ENCODE measurements at places on chromosomes 5 and 9.
A peak's percentile ranks its signal among the peaks of the same experiment; 100 is the strongest.

DNA sequence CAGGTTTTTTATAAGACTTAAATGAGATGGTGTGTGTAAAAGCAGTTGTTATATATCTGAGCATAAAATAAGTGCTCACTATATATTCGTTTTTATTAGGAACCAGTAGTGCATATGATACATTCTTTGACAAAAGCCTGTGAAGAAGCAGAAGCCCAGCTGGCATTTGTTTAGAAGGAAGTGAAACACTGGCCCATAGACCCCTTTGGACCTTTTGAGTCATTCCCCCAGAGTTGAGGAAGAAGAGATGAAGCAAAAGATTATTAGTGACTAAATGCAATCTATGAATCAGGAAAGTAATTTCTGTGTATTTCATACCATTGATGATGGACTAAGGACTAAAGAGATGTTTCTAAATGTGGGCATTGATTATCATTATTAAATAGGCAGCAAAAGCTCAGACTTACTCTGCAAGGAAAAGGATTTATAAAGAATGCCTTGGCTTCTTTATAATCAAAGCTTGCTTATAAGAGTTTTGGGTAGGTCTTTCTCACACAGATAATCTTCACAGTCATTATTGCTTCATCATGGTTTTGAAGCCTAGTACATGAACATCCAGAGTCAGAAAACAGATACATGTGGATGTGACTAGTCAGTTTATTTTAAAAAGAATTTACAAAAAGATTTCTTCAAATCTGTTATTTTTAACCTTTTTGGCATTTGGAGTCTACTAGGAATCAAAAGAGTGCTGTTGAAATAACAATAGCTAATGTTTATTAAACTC is 16.9 kb upstream of the FER start:
- DNase-seq: no peak

- no peak for DNase-seq
These were observed 309.3 kb downstream of the CHSY3 start for GRCh38 chr5:130213607-130214006.

GRCh38 chr9:76023715-76024195 is 133.3 kb downstream of the PCSK5 start:
- peak; percentile 8 for DNase-seq

DNA sequence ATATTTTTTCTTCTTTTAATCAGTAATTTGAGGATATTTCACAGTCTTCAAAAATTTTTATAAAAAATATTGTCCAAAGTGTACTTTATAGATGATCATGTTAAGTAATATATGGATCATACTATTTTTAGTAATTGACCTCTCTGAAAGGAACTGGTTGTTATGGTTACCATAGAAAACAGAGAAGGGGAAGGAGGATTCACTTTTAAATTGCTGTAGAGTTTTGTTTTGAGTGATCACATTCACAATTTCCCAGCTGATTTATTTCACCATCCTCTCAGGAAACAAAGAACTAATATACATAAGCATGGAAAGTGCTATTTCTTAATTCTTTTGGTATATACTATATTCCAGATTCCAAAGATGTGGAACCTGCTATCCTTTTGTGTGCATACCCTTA is 56.5 kb upstream of the NREP start:
- no peak for DNase-seq

DNA sequence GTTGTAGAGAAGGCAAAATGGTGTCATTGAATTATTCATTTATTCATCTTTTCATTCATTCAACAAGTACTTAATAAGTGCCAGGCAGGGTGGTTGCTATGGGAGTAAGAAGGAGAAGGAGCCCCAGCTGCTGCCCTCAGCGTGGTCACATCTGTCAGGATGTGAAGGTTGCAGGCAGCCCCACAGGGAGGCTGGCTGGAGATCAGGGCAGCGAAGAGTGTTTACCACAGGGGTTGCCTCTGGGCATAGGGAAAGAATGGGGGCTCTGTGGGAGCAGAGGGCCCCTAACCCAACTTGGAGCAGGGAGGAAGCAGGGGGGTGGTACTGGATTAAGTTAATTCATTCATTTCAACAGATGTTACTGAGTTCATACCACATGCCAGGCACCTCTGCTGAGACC is 6.0 kb downstream of the PCDH12 start:
- DNase-seq: no peak

DNA sequence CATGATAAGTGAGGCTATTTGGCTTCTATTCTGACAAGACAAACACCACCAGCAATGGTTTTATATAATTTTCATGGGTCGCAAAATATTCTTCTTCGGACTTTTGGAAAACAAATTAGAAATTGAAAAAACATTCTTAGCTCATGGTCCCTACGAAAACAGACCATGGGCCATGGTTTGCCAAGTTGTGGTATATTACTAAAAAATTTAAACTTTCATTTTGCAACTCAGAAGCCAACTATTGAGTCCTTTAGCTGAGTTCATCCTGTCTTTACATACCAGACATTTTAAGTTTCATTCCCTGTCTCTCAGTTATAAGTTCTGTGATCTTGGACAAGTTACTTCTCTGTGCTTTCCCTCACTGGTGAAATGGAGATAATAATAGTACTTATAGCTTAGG is 198.1 kb downstream of the CSNK1G3 start:
- DNase-seq: no peak

GRCh38 chr9:132703336-132703735 is 33.1 kb downstream of the GTF3C4 start:
- no peak for DNase-seq

- no peak for DNase-seq
These were observed 43.3 kb upstream of the ZNF622 start for GRCh38 chr5:16508730-16509531.

DNA sequence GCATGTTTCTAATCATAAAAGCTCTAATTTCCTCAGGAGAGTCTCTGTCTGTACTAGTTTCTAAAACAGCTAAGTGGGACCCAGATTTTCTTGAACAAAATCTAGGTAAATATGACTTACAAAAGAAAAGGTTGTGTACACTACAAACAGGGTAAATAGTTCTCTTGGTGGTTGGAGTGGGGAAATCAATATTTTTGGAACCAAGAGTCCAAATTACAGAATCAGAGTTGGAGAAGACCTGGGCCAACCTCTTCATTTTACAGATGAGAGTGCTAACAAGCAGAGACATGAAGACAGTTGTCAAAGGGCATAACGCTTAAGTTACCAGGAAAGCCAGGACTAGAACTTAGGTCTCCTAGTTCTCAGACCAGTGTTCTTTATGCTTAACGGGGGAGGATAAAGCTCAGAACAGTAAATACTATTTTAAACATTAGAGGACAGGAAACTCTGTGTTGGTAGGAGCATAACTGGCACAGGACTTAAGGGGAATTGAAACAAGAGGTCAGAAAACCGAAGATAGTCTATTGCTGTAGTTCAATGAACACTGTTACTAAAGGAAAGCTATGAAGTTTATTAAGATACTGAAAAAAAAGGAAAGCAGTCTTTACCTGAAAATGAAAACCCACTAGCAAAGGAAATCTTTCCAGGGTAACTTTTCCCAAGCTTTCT is 9.3 kb upstream of the GOLGA1 start:
- no peak for DNase-seq

DNA sequence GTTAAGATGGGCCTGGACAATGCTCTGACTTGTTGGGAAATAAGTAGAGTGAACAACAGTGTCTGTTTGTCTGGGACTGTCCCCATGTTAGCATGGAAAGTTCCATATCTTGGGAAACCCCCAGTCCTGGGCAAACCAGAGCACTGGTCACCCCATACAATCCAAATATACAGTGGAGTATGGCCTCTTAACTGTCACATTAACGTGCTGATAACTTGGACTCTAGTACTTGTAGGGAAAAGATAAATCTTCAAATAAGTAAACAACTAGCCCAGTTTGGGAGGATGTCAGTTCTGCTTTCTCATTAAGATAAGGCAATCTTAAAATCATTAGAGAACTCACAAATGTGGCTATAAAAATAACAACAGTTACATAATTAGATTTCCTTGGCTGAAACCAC is 47.6 kb upstream of the JAK2 start:
- no peak for DNase-seq

GRCh38 chr5:34813509-34813908 is 25.5 kb upstream of the TTC23L start:
- no peak for DNase-seq

DNA sequence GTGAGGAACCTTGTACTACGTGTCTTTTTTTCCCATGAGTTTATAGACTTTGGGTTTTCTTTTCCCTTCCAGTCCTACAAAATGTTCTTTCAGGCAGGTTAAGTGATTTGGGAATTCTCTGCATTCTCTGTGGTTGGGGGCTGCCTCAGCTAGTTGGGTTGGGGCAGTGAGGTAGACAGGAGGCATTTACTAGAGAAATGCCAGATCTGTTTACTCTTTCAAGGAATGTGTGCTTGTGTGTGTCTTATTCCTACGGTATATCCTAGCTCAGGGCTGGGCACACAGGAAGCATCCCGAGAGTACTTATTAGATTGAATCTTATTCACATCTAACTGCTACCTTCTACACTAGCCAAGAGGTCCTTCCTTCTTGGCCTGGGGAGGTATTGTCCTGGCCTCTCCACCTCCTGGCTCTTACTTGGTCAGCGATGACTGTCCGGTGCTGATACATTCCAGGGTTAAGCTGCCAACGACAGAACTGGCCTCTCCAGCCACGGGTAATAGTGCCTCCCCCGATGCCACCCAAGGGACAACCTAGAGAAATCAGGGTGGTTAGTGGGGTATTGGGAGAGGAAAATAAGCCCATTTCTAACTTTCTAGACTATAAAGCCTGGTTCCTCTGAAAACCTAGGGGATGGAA is 5.0 kb downstream of the GBA2 start:
- no peak for DNase-seq

GRCh38 chr5:102660111-102660510 is 95.0 kb upstream of the PAM start:
- no peak for DNase-seq

- no peak for DNase-seq
These were observed 329.0 kb downstream of the TLE4 start for GRCh38 chr9:79900754-79901153.

- no peak for DNase-seq
These were observed 30.3 kb downstream of the ADAMTS6 start for GRCh38 chr5:65451436-65451835.

DNA sequence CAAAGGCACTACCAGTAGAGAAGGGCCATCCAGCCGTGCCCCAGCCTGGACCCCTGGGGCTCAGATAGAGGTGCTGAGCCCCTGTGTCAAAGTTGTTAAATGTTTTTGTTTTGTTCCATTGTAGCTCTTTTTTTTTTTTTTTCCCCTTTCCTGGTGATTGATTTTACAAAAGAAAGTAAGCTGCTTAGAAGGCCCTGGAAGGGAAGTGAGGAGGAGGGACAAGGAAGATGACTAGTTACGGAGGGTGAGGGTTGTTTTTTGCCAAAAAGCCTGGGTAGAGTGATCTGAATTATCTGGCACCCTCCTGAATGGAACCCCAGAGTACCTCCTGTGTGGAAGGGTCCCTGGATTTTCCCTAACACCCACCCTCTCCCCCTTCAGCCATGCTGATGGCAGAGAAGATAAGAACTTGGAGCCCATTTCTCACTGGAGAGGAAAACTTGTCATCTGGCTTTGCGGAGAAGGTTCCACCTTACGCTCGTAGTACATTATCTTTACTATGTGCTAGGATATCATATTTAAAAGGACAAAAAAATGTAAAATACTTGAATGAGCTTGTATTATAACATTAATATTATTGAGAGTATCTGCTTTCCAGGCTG is 33.4 kb downstream of the FAXDC2 start:
- DNase-seq: no peak

GRCh38 chr9:20553558-20554149 is 68.6 kb downstream of the MLLT3 start:
- DNase-seq: no peak

DNA sequence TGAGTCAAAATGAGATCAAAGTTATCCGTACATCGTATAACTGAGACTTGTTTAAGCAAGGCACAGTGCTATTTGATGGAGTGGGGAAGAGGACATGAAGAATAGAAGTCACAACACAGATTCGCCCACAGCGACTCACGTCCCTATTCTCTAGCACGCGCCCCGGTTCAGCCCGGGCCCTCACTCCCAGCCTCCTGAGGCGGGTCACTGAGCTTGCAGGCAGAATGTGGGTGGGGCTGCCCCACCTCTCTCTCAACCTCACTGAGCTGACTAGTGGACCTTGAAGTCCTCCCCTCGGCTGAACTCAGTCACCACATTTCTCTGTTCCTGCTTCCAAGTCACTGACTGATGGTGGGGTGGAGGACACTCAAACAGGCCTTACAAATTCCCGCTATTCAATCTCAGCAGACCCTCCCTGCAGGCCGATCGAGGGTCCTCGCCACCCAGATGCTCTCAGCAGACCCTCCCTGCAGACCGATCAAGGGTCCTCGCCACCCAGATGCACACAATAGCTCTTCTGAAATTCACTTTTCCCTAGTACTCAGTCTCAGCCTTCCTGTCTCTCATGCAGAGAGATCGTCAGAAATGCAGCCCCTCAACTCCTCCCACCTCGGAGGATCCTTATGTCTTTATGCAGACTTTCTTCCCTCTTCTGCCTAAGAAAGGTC is 12.9 kb downstream of the GLDC start:
- DNase-seq: no peak

GRCh38 chr5:100043475-100043874 is 491.7 kb upstream of the FAM174A start:
- DNase-seq: no peak

DNA sequence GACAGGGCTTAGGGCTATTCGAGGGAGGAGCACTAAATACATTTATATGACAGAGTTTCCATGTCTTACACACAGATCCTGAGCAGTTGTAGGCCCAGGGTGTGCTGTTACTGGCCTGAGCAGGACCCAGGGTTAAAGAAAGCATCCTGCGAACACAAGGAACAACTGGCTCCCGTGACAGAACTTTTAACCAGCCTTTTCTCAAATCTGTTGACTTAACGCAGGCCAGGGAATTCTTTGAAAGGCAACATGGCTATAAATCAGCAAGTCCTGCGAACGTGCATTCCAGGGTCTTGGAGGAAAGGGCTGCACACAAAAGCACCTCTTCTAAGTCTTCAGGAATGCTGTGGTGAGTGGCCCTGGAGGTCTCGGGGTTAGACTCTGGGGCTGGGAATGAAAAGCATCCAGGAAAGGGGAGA is 45.2 kb upstream of the ANKRD55 start:
- DNase-seq: no peak

GRCh38 chr5:75050415-75050814 is 1.9 kb downstream of the GCNT4 start:
- no peak for DNase-seq

DNA sequence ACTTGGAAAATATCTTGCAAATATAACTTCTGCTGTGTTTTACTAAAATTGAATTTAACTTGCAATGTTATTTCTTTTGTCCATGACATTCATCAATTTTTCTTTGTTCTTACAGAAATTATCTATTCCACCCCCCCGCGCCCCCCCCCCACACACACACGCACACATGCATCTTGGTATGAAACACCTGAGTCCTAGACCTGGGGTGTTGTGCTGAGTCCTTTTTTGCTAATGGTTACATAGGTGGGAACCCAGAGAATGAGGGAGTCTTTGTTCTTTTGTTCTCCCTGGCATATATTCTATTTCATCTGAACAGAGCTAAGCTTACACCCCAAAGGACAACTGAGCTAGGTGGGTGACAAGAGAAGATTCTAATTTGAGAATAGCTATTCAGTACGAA is 308.9 kb downstream of the CWC27 start:
- DNase-seq: no peak

GRCh38 chr9:16206518-16206917 is 653.7 kb downstream of the CCDC171 start:
- DNase-seq: no peak

- no peak for DNase-seq
These were observed 221.6 kb upstream of the SLC30A5 start for GRCh38 chr5:68872088-68872839.

Data from effector CD4-positive, alpha-beta T cell (primary cell).